Activated CD4-positive, alpha-beta memory T cell treated with anti-CD3 and anti-CD28 coated beads, Interleukin-2, amount 10 ng/mL, durations not matched to agents 7 days and 5 days (primary cell): ENCODE measurements at places on chromosomes 6 and 20. TPM values are rescaled to one million over a fixed set of nuclear protein-coding genes. Genes with fewer than 3 reads are reported as not detected.

Gene RAB32
- total RNA-seq, result not detected

Gene NINL
- total RNA-seq, result 2.8 TPM

Gene DNAH8
- total RNA-seq, result 0.05 TPM

Gene TDRD6
- total RNA-seq, result not detected

Gene TREM2
- total RNA-seq, result not detected

Gene ANKRD66
- total RNA-seq, result not detected

Gene BMP5
- not detected for total RNA-seq

Gene PTCRA
- total RNA-seq, result not detected

Gene HLA-DOA
- total RNA-seq, result 4.1 TPM

Gene RBM24
- not detected for total RNA-seq

Gene CPNE5
- 4.0 TPM for total RNA-seq

Gene KHDC1L
- total RNA-seq, result 0.58 TPM

Gene SDCBP2
- 3.2 TPM for total RNA-seq

Gene CCN6
- total RNA-seq, result not detected

Gene CRIP3
- 0.88 TPM for total RNA-seq

Gene SNPH
- total RNA-seq, result 2.9 TPM

Gene RBPJL
- not detected for total RNA-seq

Gene PLTP
- 2.8 TPM for total RNA-seq

Gene WFDC6
- total RNA-seq, result not detected

Gene APOBEC2
- not detected for total RNA-seq

Gene LPA
- not detected for total RNA-seq

Gene STMND1
- not detected for total RNA-seq

Gene GPR63
- total RNA-seq, result 3.7 TPM

Gene DLK2
- total RNA-seq, result 0.18 TPM

Gene SLC17A2
- not detected for total RNA-seq

Gene THBD
- total RNA-seq, result not detected

Gene TUBB1
- not detected for total RNA-seq

Gene SRSF12
- total RNA-seq, result not detected

Gene PSORS1C1
- not detected for total RNA-seq

Gene TSHZ2
- total RNA-seq, result 7.1 TPM

Gene SF3B5
- 128 TPM for total RNA-seq

Gene SCRT2
- total RNA-seq, result not detected

Gene TDP2
- 43.8 TPM for total RNA-seq

Gene SLC32A1
- total RNA-seq, result not detected
